CD4-positive, alpha-beta T cell treated with Interleukin-15 for 4 hours (primary cell): ENCODE measurements at places on chromosomes 5 and 9.

DNA sequence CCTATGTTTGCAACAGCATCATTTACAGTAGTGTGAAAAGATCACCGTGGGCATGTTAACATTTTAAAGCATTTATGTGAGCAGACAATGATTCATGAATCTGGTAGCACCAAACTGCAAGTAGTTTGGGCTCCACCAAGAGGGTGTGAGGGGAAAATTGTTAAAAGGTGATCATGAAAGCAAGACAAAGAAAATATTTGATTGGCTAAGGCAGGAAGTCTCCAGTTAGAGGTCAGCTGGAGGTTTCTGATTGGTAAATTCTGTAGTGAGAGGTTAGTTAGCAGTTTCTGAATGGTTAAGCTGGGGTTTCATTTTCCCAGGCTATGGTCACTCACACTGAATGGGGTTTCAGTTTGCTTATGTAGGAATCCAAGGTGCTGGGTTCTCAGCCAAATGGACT is 13.5 kb upstream of the DRD1 start:
- no peak for DNase-seq

DNA sequence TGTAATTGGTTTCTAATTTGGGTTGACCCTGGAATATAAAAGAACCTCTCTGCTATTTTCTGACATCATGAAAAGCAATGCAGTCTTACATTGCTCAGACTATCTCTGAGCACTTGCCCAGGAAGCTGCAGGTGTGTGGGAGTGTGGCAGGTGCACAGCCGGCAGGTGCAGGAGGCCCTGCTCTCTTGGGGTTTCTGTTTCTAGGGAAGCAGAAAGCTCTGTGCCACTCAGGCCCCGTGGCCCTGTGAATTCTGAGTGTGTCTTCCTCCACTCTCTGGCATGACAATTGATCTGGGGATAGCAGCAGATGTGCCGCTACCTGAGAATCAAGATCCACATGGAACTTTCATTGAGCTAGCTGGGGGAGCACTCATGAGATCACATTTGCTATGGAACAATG is 45.7 kb upstream of the IRX2 start:
- no peak for DNase-seq

GRCh38 chr9:117887383-117887782 is 183.2 kb downstream of the TLR4 start:
- DNase-seq: no peak

- no peak for DNase-seq
Measured at GRCh38 chr5:37662789-37663485, 176.9 kb downstream of the GDNF start.

DNA sequence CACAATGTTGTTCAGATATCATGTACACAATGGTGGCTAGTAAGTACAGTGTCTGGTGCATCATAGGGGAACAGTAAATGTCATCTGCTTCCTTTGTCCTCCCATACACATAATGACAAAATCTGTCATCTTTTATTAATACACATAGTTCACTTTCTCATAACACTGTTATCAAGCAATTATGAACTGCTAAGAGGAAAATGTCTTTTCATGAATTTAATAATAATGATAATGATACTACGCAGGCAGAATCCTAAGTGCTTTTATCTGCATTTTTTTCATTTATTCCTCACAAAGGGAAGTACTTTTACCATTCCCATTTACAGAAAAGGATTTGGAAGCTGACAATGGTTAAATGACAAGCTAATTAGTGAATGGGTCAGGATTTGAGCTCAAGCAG is 35.7 kb downstream of the DPYSL3 start:
- no peak for DNase-seq

- no peak for DNase-seq
Measured at GRCh38 chr5:135491552-135492318, 39.6 kb upstream of the TIFAB start.

DNA sequence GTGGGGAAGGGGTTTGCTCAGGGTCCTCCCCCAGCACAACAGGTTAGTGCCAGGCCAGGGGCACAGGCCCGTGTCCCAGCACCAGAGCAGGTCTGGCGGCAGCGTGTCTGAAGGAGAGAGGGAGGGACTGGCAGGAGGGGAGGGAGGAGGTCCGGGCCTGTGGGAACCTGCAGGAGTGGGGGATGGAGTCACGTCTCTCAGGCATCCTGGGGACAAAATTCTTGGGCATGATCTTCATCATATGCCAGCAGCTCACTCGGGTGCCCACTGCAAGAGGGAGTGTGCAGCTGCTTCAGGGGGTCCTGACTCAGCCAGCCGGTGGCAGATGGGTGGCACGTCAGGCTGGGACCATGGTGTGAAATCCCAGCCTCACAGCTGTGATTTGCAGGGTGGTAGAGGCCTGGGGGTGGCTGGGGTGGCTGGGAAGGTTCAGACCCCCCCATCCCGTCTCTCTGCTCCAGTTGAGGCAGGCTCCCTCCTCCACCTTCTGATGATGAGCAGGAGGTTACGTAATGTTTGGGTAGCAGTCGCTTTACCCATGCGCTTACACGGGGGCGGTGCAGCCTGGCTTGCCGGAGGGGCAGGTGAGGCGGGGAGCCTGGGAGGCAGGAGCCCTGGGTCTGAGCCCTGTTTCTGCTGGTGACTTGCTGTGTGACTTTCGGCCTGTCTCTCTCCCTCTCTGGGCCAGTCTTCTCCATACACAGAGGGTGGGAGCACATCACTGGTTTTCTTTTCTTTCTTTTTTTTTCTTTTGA is 40.5 kb downstream of the NCS1 start:
- no peak for DNase-seq

GRCh38 chr5:150946351-150946905 is 41.6 kb upstream of the ZNF300 start:
- DNase-seq: no peak

DNA sequence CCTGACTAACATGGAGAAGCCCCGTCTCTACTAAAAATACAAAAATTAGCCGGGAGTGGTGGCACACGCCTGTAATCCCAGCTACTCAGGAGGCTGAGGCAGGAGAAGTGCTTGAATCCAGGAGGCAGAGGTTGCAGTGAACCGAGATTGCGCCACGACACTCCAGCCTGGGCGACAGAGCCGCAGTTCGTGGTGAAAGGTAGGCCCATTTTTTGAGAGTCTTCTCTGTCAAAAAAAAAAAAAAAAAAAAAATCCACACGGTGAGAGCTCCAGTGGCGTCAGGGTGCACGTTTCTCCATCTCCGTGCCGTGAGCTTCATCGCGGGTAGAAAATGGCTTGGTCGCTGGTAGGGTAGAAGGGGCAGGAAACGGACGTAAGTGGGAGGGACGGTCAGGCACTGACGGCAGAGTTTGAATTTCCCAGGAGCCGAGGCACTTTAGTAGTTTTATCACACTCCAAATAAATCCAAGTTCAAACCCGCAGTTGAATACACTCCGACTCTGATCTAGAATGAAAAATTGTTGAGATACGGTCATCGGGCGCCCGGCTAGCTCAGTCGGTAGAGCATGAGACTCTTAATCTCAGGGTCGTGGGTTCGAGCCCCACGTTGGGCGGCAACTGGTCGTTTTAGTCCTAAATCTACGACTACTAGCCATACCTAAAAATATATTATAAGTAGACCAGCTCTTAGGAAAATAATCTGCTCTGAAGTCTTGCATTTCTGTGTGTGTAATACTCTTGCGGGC is 2.4 kb upstream of the TRIM7 start:
- DNase-seq: peak; percentile 76

- DNase-seq: no peak
Measured at GRCh38 chr5:73153513-73153912, 19.5 kb upstream of the TMEM174 start.

DNA sequence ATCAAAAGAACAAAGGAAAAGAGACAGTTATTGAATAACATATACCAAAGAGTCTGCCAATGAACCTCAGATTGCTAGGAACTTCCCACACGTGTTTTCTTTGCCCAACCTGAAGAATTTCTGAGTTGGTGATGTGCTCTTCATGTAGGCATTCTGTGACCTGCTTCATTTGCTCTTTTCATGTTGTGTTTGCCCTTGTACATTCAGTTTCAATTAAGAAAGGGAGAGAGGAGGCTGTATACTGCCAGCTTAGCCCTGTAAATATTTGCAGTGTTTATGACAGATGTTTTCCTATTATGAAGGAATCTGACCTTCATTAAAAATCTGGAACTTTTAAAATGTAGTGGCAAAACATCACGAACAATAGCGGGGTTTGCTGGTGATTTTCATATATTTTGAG is 168.5 kb downstream of the GAS1 start:
- no peak for DNase-seq

DNA sequence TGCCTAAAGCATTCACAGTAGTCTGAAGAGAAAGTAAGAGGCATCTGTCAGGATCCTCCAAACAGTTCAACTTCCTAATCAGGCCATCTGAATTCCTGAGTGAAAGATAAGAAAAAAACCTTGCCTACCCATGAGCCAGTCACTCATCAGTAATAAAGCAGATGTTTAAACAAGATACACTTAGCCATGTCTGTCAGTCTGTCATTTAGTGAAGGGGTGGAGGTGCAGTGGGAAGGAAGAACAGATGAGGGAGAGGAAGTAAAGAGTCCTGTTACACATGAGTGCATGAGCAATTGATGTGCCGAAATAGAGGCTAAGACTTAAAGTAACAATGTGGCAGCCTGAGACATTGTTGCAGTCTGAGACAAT is 29.9 kb upstream of the DMRTA1 start:
- DNase-seq: no peak

DNA sequence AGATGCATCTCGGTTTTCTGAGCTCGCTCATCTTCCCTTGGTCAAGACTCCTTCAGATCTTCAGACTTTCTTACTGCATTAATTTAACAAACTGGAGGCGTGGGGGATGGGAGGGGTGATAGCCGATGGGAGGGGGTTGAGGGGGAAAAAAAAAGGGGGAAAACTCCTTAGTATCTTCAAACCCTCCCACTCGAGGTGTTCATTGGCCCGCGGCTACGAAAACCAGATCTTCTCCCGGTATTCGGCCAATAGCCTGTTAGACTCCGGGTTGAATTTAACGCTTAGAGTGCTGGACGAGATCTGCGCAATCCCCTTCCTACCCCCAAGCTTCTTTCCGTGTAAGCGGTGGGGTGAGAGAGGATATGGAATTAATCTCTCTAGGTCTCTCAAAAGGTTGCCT is 689 bp upstream of the GLRA1 start:
- DNase-seq: no peak

DNA sequence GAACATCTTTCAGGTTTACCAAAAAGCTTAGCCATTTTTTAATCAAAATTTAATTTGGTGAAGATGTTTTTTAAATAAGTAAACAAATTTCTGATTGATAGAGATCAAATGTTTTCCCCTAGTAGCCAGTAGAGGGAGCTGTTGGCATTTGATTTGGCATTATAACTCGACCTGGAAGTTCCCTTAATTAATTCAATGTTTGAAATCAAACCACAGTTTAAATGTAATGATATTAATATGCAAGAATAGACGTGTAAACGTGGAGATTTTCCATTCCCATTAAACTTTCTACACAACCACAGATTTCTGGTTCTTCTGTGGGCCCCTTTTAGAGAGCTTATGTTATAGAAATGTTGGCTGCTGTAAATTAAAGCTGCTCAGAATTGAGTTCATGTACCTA is 148.1 kb upstream of the MPDZ start:
- DNase-seq: peak; percentile 10

GRCh38 chr9:118647331-118647730 is 721.9 kb downstream of the BRINP1 start:
- DNase-seq: no peak

DNA sequence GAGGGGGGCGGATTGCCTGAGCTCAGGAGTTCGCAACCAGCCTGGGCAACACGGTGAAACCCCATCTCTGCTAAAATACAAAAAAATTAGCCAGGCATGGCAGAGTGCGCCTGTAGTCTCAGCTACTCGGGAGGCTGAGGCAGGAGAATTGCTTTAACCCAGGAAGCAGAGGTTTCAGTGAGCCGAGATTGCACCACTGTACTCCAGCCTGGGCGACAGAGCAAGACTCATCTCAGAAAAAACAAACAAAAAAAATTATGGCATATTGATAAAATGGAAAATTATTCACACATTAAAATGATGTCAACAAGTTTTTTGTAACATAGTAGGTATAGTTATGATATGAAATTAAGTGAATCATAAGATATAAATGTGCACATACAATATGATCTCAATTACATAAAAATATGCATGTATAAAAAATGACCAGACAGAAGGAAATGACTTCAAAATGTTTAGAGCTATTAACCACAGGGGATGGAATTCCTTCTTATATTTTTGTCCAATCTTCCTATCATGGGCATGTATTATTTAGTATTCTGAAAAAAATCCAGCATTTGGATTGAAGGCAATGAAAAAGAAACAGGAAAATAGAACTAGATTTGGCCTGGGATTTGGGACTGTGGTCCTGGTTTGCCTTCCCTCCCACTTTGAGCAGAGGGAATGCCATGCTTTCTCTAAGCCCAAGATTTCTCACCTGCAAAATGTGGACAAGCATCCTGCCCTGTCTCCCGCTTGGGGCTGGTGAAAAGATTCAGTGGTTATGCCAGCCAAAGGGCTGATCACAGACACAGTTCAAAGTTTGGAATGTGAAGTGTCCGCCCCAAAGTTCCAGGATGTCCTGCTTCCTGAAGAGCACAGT is 19.5 kb downstream of the SPAAR start:
- no peak for DNase-seq

- no peak for DNase-seq
Measured at GRCh38 chr9:96399325-96399633, 15.8 kb upstream of the SLC35D2 start.

GRCh38 chr5:166595274-166595951 is 1696.0 kb upstream of the WWC1 start:
- DNase-seq: no peak

DNA sequence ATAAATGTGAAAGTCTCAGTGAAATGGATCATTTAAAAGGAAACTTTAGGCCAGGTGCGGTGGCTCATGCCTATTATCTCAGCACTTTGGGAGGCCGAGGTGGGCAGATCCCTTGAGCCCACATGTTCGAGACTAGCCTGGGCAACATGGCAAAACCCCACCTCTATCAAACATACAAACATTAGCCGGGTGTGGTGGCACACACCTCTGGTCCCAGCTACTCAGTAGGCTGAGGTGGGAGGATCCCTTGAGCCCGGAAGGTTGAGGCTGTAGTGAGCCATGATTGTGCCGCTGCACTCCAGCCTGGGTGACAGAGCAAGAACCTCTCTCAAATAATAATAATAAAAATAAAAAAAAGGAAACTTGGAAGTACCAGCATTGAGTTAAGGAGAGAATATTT is 176.1 kb downstream of the HSPA4 start:
- no peak for DNase-seq

- DNase-seq: no peak
Measured at GRCh38 chr9:17962747-17963146, 383.9 kb downstream of the SH3GL2 start.

GRCh38 chr5:1799602-1800471 is at the start of gene MRPL36:
TSS of gene MRPL36 (minus strand) at chr5:1799837. CDS start at chr5:1798935, 902 bp downstream.
- DNase-seq: peak; percentile 91

DNA sequence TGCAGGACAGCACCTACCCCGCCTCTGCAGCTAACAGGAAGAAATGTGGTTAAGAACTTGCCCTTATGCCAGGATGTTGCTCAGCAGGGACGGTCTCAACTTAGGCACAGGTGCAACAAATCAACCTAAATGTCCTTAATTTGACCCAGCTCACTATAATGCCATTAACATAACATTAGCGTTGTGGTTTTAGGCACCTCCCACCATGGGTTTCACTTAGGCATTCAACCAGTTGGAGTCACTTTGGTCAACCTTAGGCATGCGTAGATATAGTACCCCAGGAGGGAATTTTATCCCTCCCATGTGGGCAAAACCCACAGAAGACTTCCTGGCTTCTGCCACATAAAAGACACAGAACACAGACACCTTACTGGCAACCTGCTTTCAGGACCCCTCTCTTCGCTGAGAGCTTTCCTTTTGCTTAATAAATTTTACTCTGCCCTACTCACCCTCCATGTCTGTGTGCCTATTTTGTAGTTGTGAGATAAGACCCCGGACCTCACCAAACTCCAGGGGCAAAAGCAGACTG is 8.7 kb upstream of the ERAP1 start:
- peak; percentile 60 for DNase-seq

GRCh38 chr5:133357758-133358157 is 254.6 kb downstream of the FSTL4 start:
- DNase-seq: no peak
